Fibroblast of skin of right quadriceps (primary cell): ENCODE measurements at places on chromosomes 5 and 9.
A peak's percentile ranks its signal among the peaks of the same experiment; 100 is the strongest.

DNA sequence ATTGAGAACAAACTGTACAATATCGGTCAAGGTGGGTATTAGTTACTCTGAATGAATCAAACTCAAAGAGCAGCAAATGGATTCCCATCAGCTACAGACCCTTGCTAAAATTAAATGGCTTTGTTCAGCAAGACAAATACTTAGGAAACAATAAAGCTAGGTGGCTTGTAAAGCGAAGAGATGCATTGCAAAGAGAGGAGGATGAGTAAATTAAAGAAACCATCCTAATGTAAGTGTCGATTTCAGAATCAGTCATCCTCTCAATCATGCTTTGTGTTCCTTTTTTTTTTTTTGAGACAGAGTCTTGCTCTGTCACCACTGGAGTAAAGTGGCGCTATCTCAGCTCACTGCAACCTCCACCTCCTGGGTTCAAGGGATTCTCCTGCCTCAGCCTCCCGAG is 359.2 kb upstream of the ZNF462 start:
- no peak for DNase-seq

DNA sequence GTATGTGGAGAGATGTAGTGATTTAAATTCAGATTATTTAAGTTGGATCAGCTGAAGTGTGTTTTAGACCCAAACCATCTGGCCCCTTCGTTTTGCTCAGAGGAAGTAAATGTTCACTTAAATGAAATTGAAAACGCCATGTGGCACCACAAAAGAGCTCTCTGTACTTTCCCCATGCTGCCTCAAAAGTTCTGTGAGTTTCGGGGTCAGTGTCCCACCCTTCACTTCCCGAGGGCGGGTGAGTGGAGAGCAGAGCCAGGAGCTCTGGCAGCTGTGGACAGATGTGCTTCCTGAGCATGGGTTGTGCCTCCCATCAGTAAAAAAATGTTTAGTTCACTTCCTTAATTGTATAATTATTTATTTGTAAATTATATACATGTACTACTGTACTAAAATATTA is 48.4 kb downstream of the PSD2 start:
- no peak for DNase-seq

DNA sequence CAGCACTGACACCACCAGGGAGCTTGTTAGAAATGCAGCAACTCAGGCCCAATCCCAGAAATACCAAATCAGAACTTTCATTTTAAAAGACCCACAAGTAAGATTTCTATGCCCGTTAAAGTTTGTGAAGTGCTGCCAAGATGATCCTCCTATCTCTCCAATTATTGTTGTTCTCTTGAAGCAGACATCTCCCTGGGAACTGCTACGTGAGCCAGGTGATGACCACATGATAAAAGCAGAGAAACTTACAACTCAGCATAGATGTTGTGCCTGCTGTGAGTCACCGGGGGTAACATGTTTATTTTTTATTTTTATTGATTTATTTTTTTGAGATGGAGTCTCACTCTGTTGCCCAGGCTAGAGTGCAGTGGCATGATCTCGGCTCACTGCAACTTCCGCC is 34.4 kb downstream of the GCNT4 start:
- no peak for DNase-seq

DNA sequence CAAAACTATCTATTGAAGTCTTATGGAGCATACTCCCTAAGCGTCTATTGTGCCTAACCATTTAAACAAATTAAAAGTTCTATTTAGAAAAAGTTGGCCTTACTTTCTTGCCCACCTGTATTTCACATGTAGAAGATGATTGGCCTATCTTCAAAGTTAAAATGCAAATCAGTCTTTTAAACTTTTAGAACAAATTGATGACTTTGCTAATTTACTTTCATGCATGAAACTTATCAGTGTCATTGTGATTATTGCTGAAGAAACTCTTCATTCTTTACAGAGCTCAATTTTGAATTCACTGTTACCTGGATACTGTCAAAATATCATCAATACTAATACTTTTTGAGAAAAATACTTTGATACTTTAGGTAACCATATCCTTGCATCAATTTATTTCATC is 216.1 kb downstream of the COX7C start:
- DNase-seq: no peak

GRCh38 chr5:62742207-62742606 is 163.6 kb downstream of the LRRC70 start:
- DNase-seq: no peak

DNA sequence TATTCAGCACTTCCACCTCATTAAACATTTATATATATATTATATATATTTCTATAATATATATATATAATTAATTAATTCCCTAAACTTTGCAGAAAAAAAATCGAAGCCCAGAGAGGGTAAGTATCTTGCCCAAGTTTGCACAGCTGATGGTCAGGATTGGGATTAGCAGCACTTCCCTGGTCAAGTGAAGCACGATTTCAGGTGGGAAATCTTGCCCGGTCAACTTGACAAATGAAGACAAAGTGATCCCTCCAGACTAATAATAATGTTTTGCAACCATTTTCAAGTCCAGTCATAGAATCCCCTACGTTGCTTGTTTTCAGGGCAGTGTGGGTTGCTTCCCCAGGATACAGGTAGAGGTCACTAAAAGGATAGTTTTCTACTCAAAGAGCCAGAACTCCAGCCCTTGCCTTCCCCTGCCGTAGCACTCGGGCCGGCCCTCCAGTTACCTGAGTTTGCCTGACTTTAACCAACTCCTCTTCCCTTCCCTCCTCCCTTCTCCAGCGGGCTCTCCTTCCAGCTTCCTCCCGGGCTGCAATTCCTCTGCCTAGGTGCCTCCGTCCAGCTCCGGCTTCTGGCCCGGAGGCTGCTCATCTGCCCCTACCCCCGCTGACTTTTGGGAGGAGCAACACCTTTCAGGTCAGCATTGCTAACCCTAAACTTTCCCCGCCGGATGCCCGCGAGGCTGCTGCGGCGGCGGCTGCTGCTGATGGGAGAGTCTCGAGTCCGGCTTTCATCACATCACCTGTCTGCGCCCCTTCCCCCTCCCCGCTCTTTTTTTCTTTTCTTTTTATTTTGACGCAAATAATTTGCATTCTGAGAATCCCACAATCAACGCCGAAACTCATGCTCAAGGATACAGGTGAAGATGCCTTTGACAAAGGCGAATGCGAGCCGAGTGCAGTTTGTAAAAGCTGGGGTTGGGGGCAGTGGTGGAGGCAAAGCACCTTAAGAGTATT is 930 bp downstream of the PRLR start:
- DNase-seq: no peak

GRCh38 chr5:89759802-89760201 is 649.8 kb downstream of the CETN3 start:
- DNase-seq: no peak

DNA sequence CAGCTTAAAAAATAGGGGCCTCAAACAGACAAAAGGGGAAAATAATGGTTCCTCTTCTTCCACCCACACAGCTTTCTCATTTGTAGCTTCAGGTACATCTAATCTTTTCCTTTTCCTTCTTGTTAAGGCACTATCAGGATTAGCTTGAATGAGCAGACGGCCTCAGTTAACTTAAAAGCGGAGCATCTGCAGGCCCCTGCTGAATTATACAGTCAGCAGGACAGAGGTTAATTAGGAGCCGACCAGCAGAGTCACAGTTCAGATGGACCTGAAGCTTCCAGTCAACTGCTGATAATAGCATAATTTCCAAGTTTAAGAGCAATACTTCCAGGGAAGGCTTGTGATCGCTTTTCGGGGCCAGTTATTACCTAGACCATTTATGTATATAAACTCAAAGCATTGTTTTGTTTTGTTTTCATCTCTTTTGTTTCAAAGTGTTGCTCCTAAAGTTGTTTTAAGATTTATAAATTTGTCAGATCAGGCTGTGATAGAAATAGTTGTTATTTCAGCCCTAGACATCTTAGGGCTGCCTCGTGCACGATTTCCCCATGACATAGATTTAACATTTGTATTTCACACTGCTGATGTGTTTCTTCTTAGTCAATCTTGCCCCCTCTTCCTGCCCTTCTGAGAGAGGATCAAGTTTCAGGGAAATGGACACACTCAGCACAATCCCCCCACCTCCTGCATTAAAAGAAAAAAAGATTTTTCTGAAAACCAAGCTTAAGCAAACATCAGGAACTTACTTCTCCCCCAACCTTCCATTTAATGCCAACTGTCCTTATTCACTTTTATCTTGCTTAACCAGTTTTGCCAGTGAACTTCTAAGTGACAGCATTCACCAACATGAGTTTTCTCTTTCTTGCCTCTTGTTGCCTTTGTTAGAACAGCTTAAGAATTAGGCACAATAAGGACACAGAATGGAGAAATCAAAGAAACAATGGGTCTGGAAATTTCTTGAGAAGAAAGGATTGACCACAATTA is 449.8 kb downstream of the ARHGEF28 start:
- DNase-seq: peak; percentile 11

DNA sequence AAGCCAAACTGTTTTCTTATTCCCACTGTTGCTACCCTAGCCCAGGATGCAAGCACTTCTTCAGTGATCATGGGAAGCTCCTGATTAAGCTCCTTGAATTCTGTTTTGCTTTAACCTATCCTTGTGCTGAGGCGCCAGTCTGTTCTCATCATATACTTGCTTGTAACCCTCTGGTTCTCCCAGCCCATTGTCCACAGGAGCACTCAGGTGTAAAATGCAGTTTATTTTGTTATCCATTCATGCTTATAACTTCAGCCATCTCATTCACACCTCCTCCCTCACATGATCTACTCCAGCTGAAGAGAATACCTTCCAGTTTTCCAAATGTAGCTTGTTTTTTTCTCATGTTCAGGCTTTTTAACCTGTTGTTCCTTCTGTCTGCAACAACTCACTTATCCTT is 402.1 kb upstream of the BRINP1 start:
- DNase-seq: no peak

- DNase-seq: no peak
Observed at GRCh38 chr5:124880903-124881697, 134.7 kb upstream of the ZNF608 start.

GRCh38 chr5:65704621-65705239 is 17.2 kb downstream of the SGTB start:
- no peak for DNase-seq

- peak; percentile 14 for DNase-seq
Observed at GRCh38 chr9:133534346-133535291, at the start of gene ADAMTSL2. ADAMTSL2 (plus strand) TSS chr9:133534704; CDS start chr9:133536713, 2,009 bp downstream.

- no peak for DNase-seq
Observed at GRCh38 chr5:10896016-10896415, 135.0 kb upstream of the DAP start.

- no peak for DNase-seq
Observed at GRCh38 chr9:85199866-85200495, 530.5 kb downstream of the NTRK2 start.

- DNase-seq: peak; percentile 60
Observed at GRCh38 chr5:120436996-120437395, 27.1 kb upstream of the PRR16 start.

DNA sequence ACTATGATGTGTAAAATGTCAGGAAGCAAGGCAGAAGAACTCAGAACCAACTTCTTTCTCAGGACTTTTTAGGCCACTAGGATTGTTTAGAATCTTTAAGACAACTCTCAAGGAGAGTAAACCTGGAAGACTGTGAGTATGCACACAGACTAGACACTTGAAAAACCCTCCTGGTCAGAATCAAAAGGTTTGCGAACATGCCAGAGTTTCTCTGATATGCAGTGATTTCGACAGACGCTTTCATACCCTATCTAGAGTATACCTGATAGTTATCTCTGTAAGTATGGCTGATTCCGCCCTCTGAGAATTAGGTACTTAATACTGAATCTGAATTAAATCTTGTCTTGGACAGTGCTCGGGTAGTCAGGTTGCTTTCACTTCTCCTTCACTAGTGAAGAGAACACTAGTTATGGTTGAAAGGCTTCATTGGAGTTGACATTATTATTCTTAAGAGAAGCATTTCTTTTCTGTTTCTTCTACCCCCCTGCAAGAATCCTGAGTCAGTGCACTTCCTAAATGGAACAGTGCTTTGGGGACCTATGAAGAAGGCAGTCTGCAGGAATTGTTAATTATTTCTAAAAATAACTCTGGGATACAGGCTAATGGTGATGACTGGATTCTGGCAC is 158.1 kb downstream of the HACD4 start:
- DNase-seq: peak; percentile 76

- no peak for DNase-seq
Observed at GRCh38 chr9:93886911-93887310, 68.2 kb downstream of the BARX1 start.

DNA sequence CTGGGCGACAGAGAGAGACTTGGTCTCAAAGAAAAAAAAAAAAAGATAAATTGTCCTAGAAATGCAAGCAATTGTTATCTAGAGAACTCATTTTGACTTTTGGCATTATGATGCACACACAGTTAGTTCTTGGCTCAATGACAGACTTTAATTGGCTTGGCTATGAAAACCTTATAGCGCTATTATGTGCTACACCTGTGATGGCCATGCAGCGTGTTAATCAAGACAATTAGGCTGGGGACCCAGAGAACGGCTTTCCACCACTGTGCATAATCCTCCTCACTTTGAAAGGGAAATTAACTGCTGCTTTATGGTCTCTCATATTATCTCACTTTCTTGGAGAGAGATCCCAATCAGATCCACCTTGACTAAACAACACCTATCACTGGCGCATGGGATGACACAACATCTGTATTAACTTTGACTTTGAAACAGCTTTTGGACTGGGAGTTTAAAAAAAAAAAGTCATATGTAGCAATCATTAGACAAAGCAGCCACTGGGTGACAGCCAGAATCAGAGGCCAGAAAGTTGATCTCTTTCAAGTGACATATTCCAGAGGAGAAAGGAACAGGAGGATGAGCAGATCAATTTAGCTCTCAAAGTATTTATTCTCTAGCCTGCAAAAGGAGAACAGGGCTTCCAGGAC is 132.5 kb downstream of the PPP2R2B start:
- DNase-seq: no peak

GRCh38 chr9:134617246-134617645 is 24.4 kb upstream of the COL5A1 start:
- DNase-seq: no peak

- no peak for DNase-seq
Observed at GRCh38 chr5:150172145-150172544, 5.6 kb downstream of the CDX1 start.

GRCh38 chr5:98109561-98110006 is 663.9 kb upstream of the RGMB start:
- DNase-seq: peak; percentile 94

- DNase-seq: peak; percentile 99
Observed at GRCh38 chr5:172412724-172413286, 41.5 kb downstream of the SH3PXD2B start.

DNA sequence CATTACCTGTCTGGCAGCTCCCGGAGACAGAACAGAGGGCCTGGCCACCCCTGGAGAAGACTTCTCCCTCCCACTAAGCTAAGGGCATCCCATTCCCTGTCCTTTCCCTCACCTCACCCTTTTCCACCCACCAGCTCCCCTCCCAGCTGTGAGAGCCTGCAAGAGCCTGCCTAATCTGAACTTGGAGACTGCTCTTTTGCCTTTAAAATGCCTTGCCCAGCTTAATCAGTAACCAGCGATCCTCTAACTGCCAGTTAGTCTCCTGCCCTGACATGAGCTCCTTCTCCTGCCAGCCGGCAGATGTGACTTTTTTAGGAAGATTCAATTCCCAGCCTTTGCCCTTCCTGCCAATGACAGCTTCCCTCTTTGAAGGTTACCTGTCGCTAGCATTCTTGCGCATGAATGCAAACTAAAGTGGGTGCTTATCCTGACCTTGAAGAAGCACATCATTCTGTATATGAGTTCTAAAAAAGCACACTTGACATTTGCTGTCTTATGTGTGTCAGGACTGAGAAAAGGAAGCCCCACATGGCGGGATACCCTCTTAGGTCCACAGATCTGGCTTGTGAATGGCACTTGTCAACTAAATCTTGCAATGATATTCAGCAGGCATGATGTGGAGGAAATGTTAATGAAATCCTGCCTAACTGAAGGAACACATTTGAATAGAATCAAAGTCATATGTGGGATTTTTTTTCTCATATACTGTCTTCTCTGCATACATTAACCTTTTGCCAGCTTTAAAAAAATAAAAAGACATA is 411.2 kb upstream of the SLC30A5 start:
- DNase-seq: no peak

GRCh38 chr9:127084076-127085039 is 38.1 kb downstream of the ANGPTL2 start:
- no peak for DNase-seq
